HFFc6 (cell line): ENCODE measurements at places on chromosomes 12 and 14. TPM values are rescaled to one million over a fixed set of nuclear protein-coding genes. Genes with fewer than 3 reads are reported as not detected.

Gene SP7
- not detected in 3 replicates for total RNA-seq

- peak overlapping the region; percentile 95 for H3K27ac ChIP-seq
- H3K27me3 ChIP-seq = no peaks in the 10 kb centered on the region
- H3K36me3 ChIP-seq = peaks cover 18% of the 10 kb centered on the region
- peaks cover 41% of the 10 kb centered on the region for H3K4me1 ChIP-seq
- DNase-seq = peak; percentile 0
Observed at GRCh38 chr12:31728289-31728916, 418 bp downstream of the AMN1 start.

Gene DDX24
- total RNA-seq = 175 to 181 TPM (median 176 TPM) in 3 replicates

GRCh38 chr14:77557391-77557790, 58.8 kb upstream of the ISM2 start:
- peaks cover 17% of the 10 kb centered on the region for H3K4me1 ChIP-seq
- peaks cover 2% of the 10 kb centered on the region for H3K27me3 ChIP-seq
- no peak overlapping the region for H3K27ac ChIP-seq
- no peak for DNase-seq
- H3K36me3 ChIP-seq = peaks cover 39% of the 10 kb centered on the region
- H3K4me3 ChIP-seq = no peak overlapping the region; the same call in 1 of the 2 replicates

DNA sequence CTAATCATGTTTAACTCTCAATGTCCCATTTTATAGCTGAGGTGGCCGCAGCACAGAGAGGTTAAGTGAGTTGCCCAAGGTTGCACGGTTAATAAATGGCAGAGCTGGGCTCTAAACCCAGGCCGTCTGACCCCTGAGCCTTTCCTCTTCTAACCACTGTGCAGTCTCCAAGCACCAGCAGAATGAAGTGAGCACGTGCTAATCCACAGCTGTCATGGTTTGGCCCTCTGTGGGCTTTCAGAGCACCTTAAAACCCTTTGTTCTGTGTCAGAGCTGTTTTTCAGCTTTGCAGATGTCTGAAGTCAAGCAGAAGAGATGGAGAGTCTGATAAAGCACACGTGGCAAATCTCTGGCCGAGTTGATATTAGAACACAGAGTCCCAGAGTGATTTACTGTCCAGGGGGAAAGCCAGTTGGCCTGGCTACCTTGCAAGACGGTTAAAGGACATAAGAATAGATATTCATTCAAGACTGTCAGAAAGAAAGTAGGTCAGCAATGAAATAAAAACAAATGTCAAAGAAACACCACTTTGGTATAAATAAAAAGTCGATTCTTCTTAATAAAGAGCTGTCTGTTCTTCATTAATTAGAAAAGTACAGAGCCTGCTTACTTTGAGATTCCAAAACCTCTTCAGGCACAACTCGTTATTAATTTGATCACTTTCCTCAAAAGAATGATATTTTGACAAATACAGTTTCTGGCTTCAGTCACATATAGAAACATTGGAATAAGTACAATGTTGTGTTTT, 107.3 kb downstream of the CRADD start:
- H3K27ac ChIP-seq = peak overlapping the region; percentile 98
- peaks cover 21% of the 10 kb centered on the region for H3K36me3 ChIP-seq
- H3K4me1 ChIP-seq = peaks cover 94% of the 10 kb centered on the region
- peak; percentile 75 for DNase-seq

- peaks cover 7% of the 10 kb centered on the region for H3K4me1 ChIP-seq
- H3K4me3 ChIP-seq = no peak overlapping the region
- H3K36me3 ChIP-seq = no peaks in the 10 kb centered on the region
- H3K27ac ChIP-seq = no peak overlapping the region
- peaks cover 36% of the 10 kb centered on the region for H3K27me3 ChIP-seq
Observed at GRCh38 chr14:70716958-70717357, 75.2 kb downstream of the TTC9 start.

DNA sequence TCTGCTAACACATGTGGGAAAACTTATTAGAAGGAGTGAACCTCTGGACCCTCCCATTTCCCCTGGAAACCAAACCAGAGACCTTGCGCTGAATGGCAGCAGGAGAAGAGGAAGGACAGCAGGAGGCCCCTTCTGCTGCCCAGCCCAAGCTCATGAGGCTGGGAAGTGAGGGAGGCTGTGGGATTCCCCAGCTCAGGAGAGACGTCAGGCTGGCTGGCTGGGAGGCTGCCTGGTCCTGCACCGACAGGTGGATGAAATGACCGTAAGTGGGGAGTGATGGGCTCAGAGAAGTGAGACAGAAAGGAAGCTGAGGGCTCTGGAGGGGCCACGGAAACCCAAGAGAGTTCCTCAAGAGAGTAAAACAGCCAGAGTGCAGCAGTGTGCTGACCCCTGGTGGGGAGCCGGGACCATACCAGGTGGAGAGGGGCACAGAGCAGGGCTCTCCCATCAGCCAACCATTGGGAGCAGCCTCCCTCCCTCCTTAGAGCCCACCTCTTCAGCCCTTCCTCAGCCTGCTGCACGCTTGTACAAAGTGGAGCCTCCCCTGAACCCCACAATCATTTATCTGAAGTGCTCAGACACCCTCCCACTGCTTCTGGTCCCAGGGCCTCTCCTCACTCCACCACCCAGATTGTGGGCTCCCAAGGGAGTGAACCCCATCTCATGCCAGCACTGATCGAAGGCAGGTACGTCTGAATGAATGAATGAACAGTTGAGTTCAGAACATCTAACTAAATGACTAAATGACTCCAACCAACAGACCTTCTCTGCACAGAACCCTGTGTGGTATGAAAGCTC, 14.0 kb downstream of the TAMALIN start:
- H3K27me3 ChIP-seq = peaks cover 5% of the 10 kb centered on the region
- H3K27ac ChIP-seq = no peak overlapping the region
- DNase-seq = peak; percentile 24
- no peak overlapping the region for H3K4me3 ChIP-seq

DNA sequence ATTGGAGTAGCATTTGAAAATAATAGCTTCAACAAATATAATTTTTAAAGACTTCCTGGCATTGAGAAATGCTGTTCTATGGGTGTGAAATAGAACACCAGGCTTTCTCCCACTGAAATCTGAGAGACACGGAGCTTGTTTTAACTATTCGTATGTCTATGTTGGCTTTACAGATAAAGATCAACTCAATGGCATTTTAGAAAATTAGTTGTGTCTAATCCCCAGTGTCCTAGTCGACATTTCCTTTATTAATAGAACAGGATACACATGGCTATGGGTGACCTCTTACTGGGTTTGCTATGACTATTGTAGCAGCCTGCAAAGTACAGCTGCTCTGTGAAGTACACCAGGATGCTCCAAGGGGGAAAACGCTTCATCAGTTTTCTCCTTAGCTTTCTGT, 159.3 kb downstream of the SLC25A21 start:
- no peaks in the 10 kb centered on the region for H3K36me3 ChIP-seq
- no peak overlapping the region for H3K27ac ChIP-seq
- H3K4me1 ChIP-seq = no peaks in the 10 kb centered on the region

Gene FOXG1
- not detected in 3 replicates for total RNA-seq

DNA sequence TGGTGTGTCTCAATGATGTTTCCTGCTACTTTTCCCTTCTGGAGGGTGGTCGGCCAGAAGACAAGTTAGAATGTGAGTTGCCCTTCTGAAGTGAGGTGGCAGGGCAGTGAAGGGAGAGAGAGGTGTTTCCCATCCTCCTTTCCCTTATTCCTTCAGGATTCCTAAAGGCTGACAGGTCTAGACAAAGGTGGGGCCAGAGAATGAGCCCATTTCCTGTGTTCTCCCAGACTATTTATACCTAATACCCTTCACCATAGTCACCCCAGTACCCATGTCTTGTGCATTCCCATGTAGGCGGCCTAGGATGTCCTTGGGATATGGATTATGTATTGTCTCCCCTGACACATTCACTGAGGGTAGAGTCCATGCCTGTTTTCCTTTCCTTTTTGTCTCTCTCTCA, 7.0 kb downstream of the DGKA start:
- peaks cover 81% of the 10 kb centered on the region for H3K4me1 ChIP-seq
- DNase-seq = peak; percentile 44
- H3K27me3 ChIP-seq = no peaks in the 10 kb centered on the region; the same call in 1 of the 2 replicates
- no peak overlapping the region for H3K4me3 ChIP-seq

DNA sequence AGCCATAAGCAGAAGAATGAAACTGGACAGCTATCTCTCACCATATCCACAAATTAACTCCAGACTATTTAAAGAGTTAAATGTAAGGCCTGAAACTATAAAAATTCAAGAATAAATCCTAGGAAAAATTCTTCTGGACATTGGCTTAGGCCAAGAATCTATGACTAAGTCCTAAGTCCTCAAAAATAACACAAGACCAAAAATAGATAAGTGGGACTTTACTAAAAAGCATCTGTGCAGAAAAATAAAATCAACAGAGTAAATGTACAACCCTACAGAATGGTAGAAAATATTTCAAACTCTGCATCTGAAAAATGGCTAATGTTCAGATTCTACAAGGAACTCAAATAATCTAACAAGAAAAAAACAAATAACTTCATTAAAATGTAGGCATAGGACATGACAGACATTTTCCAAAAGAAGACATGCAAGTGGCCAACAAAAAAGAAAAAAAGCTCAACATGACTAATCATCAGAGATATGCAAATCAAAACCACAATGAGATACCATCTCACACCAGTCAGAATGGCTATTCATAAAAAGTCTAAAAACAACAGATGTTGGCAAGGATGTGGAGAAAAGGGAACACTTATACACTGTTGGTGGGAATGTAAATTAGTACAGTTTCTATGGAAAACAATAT, 61.0 kb upstream of the PPFIA2 start:
- DNase-seq = no peak
- no peak overlapping the region for H3K4me3 ChIP-seq
- H3K4me1 ChIP-seq = no peaks in the 10 kb centered on the region
- H3K27me3 ChIP-seq = no peaks in the 10 kb centered on the region
- no peaks in the 10 kb centered on the region for H3K36me3 ChIP-seq
- H3K27ac ChIP-seq = no peak overlapping the region

DNA sequence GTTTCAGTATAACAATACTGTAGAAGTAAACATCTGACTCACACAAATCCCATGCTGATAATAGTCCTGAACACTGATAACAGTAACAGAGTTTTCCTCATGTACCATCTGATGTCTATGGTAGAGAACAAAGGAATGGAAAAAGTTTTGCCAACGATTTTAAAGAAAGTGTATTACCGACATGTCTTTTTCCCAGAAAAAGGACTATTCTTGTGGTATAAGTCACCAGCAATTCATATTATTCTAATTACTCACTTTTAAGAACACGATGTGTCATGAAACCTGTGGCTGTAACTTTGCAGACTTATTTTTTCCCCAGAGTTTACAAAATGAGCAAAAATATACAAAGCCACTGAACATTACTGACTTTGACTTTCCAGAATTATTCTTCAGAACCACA, 40.1 kb upstream of the DCN start:
- DNase-seq = peak; percentile 59
- no peaks in the 10 kb centered on the region for H3K36me3 ChIP-seq
- H3K4me1 ChIP-seq = peaks cover 56% of the 10 kb centered on the region
- no peaks in the 10 kb centered on the region for H3K27me3 ChIP-seq

Gene RFX4
- not detected in 3 replicates for total RNA-seq

GRCh38 chr12:11581179-11581755, 68.2 kb upstream of the ETV6 start:
- H3K4me1 ChIP-seq = peaks cover 38% of the 10 kb centered on the region
- no peak overlapping the region for H3K27ac ChIP-seq
- peaks cover 19% of the 10 kb centered on the region for H3K27me3 ChIP-seq
- no peak overlapping the region for H3K4me3 ChIP-seq

Gene TBX5
- total RNA-seq = 21.2 to 27.8 TPM (median 23.2 TPM) in 3 replicates

Gene WDR20
- total RNA-seq = 27.9 and 30.5 TPM in 2 replicates

- no peaks in the 10 kb centered on the region for H3K27me3 ChIP-seq
- no peak overlapping the region for H3K4me3 ChIP-seq
- H3K36me3 ChIP-seq = no peaks in the 10 kb centered on the region
- H3K4me1 ChIP-seq = no peaks in the 10 kb centered on the region
- no peak for DNase-seq
Observed at GRCh38 chr12:17381211-17381610, 708.8 kb downstream of the RERGL start.

- H3K4me1 ChIP-seq = no peaks in the 10 kb centered on the region
- H3K4me3 ChIP-seq = no peak overlapping the region
- H3K27ac ChIP-seq = no peak overlapping the region
- no peaks in the 10 kb centered on the region for H3K27me3 ChIP-seq
Observed at GRCh38 chr14:69115407-69116185, 37.3 kb downstream of the DCAF5 start.

Gene CMKLR1
- not detected in 3 replicates for total RNA-seq
